ENCODE measurements at places on chromosomes 4 and X. TPM values are rescaled to one million over a fixed set of nuclear protein-coding genes. Genes with fewer than 3 reads are reported as not detected.

GPRASP2 gene
- total RNA-seq, result 10.7 TPM

CHST7 gene
- total RNA-seq, result 8.5 TPM

GRCh38 chrX:139692908-139693307 lies 15.1 kb downstream of the MCF2 start:
- H3K27ac ChIP-seq, result no peak overlapping the region
- H3K36me3 ChIP-seq, result no peaks in the 10 kb centered on the region

DNA sequence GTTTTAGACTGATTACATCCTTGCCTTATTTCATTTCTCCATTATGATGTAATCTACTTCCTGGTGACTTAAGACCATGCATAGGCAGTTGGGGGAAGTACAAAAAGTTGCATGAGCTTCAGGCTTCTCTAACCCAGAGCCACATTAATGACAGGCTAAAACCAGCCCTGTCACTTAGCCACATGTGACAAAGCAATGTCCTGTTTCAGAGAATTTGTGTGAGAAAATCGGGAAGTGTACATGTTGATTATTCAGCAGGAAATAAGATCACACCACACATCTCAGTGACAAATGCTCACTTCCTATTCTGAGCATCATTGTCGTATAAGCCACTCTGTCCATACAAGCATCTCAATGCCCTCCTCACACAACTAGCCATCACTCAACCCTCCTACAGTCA lies 98.5 kb upstream of the MAGEB16 start:
- H3K27ac ChIP-seq, result no peak overlapping the region
- no peak overlapping the region for H3K4me3 ChIP-seq
- H3K36me3 ChIP-seq, result no peaks in the 10 kb centered on the region
- H3K4me1 ChIP-seq, result no peaks in the 10 kb centered on the region

DNA sequence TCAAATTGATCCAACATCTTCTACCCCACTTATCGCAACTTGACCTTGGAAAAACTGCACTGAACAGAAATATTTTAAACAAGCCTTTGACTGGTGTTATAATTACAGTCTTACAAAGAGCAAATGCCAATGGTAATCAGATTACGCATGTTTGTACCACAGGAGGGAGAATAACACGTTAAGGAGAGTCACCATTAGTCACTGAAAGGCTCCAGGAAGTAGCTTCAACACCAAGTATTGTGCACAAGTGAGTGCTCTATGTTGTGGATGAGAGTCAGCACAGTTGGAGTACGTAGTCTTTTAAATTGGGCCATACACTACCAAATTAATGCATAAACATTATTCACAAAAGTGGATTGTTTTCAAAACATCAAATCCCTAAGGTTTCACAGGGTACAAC lies 1081.5 kb upstream of the TENM3 start:
- H3K4me1 ChIP-seq, result no peaks in the 10 kb centered on the region
- no peak overlapping the region for H3K27ac ChIP-seq
- no peaks in the 10 kb centered on the region for H3K36me3 ChIP-seq
- no peaks in the 10 kb centered on the region for H3K27me3 ChIP-seq
- no peak for DNase-seq

DNA sequence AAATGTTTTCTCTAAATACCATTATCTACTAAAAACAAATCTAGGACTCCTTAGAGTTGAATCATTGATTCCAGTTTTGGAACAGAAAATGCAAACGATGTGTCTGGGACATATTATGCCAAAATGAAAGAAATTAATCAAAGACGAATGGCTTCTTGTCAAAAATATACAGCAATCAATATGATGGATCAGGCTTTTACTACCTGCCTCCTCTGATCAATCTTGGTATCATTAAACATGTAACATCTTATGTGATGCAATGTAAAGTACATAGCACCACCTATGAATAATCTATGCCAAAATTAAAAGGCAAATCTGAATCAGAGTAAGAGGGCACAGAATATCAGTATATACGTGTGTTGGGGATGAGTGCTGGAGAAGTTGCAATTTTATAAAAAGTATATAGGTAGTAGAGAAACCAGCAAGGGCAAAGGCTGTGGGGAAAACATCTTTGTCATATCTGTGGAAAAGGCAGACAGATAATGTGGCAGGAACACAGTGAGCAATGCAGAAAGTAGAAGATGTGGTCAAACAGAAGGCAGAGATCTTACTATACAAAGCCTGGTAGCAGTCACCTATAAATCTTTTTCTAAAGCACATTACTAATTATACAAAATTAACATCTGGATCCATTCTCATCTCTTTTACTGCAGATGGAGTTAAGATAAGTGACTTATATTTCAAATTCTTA lies 152.7 kb downstream of the ANTXR2 start:
- H3K4me1 ChIP-seq, result no peaks in the 10 kb centered on the region
- no peak overlapping the region for H3K27ac ChIP-seq
- DNase-seq, result no peak
- no peaks in the 10 kb centered on the region for H3K36me3 ChIP-seq

TMEM150C gene
- total RNA-seq, result 3.5 TPM

- H3K27me3 ChIP-seq, result no peaks in the 10 kb centered on the region
- no peak for DNase-seq
- H3K27ac ChIP-seq, result no peak overlapping the region
These were observed 44.0 kb downstream of the ZNF518B start for GRCh38 chr4:10413177-10413576.
